Hematopoietic multipotent progenitor cell treated with erythropoietin and hydrocortisone succinate and interleukin-3 and kit ligand, for 6 days (in vitro differentiated cells): ENCODE measurements at places on chromosomes 6 and 20.

GRCh38 chr20:15740046-15740775 lies 833.0 kb downstream of the KIF16B start:
- DNase-seq: no peak

GRCh38 chr6:155382338-155382685 lies 68.0 kb upstream of the TFB1M start:
- no peak for DNase-seq

- DNase-seq: no peak
Observed at GRCh38 chr20:15911581-15911980, 661.7 kb downstream of the KIF16B start.

GRCh38 chr6:27143474-27144026 lies 104.0 kb upstream of the PRSS16 start:
- DNase-seq: no peak

DNA sequence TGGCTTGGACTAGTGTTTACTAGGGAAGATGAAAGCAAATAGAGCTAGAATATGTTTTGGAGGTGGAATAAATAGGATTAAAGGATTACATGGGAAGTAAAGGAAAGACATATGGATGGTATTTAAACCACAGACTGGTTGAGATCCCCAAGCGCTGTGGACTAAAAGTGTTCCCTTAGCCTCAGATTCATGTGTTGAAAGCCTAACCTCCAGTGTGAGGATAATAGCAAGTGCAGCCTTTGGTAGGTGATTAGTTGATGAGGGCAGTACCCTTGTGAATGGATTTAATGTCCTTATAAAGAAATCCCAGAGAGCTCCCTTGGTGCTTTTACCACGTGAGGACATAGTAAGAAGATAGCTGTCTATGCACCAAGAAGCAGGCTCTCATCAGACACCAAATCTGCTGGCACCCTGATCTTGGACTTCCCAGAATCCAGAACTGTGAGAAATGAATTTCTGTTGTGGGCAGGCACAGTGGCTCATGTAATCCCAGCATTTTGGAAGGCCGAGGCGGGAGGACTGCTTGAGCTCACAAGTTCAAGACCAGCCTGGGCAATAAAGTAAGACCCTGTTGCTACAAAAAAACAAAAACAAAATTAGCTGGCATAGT lies 57.3 kb upstream of the MCM9 start:
- DNase-seq: no peak

GRCh38 chr6:166446567-166447065 lies 63.9 kb upstream of the MPC1 start:
- DNase-seq: no peak

- DNase-seq: no peak
Observed at GRCh38 chr6:143248359-143248758, 187.7 kb downstream of the AIG1 start.

GRCh38 chr6:149153693-149154092 lies 163.8 kb upstream of the TAB2 start:
- no peak for DNase-seq

DNA sequence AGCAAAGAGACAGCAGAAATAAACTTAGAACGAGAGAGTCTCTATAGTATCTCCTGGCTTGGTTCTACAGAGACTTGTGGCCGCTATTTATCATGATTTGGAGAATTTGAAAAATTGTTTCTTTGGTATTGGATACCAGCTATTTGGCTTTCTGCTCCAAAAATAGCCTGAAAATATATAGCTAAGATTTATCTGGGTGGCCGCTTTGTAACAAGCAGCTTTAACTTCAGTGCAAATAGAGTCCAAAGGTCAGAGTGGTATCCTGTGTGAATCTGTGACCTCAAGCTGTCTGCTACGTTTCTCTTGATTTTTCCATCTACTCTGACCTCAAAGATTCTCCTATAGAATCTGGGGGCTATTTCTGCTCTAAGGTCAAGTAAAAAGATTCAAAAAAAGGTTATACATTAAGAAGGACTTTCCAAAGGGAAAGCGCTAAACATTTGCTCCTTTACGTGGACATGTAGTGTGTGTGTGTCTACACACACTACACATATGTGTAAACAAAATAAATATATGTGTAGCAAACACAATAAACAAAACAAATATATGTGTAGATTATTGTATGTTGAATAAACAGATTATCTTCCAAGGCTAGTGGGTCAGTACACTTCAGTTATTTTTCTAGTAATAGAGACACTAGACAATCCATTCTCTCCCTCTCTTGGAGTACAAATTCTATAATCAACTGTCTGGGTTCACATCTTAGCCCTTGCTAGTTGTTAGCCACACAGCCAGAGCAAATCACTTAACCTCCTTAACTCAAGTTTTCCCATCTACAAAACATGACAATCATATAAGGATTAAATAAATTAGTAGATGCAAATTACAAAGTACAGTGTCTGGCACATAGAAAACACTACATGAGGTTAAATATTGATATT lies 40.8 kb downstream of the CHD6 start:
- no peak for DNase-seq
